Stimulated activated CD8-positive, alpha-beta memory T cell treated with anti-CD3 and anti-CD28 coated beads, Interleukin-7, amount 100 ng/mL, for 1 hour (primary cell): ENCODE measurements at places on chromosomes 12 and 14.

GRCh38 chr14:63164108-63164683 is 40.0 kb upstream of the RHOJ start:
- no peak for DNase-seq

GRCh38 chr12:9043766-9044165 is 54.4 kb downstream of the KLRG1 start:
- DNase-seq, result no peak

- no peak for DNase-seq
These were observed 33.8 kb upstream of the ATP2B1 start for GRCh38 chr12:89742337-89743022.

GRCh38 chr14:66619952-66620351 is 112.0 kb downstream of the GPHN start:
- DNase-seq, result no peak

GRCh38 chr14:100903672-100904185 is at the start of gene RTL1:
Gene RTL1, minus strand, starts transcription at chr14:100903722. Its CDS starts 18,934 bp downstream, at chr14:100884788.
- DNase-seq, result no peak

DNA sequence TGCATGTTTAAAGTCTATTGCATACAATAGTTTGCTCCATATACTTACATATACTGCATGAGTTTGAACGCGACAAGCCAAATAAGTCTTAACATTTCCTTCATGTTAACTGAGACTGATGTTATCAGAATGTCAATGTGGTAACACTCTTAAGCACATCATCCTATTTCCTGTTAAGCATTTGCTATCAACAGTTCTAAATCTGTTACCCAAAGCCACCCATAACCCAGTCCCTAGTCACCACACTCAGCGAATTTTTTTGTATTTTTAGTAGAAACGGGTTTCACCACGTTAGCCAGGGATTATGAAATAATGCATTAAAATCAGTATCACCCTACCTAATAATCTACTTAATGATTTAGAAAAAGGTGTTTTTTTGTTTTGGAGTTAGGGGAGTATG is 39.4 kb downstream of the HNRNPC start:
- DNase-seq, result no peak

GRCh38 chr14:58280954-58281787 is 17.2 kb upstream of the ARID4A start:
- no peak for DNase-seq

- DNase-seq, result no peak
These were observed 75.8 kb downstream of the RIN3 start for GRCh38 chr14:92589213-92589852.

GRCh38 chr12:67957383-67957782 is 31.9 kb upstream of the IFNG-AS1 start:
- no peak for DNase-seq

DNA sequence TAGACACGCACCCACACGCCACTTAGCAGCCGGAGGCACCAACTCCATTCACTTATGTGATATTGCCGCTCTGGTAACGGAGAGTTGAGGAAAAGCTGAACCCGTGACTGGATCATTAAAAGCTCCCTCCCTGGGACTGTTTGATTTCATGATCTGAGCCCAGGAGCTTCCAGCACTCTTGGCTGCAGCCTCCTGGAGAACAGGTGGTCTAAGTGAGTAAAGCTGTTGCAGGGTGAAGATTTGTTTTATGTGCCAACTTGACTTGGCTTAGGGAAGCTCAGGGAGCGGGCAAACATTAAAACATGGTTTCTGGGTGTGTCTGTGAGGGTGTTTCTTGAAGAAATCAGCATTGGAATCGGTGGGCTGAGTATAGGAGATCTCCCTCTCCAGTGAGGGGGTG is 16.9 kb upstream of the TMEM132C start:
- no peak for DNase-seq

DNA sequence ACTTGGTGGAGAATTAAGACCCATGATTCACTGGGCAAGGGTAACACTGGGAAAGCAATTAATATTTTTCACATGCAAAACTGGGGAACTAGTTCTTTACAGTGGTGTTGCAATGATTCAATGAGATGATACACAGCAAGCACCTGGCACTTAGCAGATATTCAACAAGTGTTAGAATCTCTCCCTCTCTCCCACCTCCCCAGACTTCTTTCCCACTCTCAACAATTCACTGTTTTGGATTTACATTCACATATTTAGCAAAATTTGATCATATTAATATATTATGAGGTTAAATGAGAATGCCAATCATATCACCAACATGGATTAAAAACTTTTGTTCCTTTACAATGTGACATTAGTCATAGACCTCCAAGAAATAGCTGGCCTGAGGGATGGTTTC is 223.1 kb upstream of the GRIP1 start:
- no peak for DNase-seq

GRCh38 chr12:99005601-99006000 is 360.5 kb downstream of the APAF1 start:
- no peak for DNase-seq

- DNase-seq, result no peak
These were observed 118.8 kb downstream of the TPH2 start for GRCh38 chr12:72057330-72057914.

DNA sequence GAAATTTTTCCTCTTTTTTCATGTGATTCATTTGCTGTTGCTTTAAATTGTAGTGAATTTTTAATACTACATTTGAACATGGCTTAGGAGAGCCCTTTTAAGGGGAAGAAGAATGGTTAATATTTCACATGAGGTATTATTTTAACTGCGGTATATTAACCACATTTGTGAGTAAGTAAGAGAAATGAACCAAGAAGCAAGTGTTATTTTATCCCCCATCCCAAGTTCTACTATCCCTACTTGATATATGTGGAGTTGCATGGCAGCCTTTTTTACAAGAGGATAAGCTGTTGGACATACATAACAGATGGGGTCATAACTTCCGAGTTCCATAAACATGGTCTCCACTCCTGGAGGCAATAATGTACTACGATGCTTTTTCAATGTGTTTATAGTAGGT is 623.3 kb downstream of the LRFN5 start:
- DNase-seq, result no peak
